ENCODE measurements at places on chromosomes 1 and 21.

DNA sequence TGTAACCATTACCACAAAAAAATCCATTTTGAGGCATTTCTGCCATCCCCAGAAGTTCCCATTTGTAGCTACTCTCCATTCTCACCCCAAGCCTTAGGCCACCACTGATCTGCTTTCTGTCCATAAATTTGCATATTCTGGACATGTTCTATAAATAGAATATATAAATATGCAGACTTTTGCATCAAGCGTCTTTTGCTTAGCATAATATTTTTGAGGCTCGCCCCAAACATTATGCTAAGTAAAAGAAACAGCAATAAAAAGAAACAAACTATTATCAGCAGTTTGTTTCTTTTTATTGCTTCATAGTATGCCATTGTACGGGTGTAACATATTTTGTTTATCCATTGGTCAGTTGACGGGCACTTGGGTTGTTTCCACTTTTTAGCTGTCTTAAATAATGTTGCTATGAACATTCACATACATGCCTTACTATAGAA lies 7.9 kb downstream of the TFAP2E start:
- DNase-seq, result no peak

DNA sequence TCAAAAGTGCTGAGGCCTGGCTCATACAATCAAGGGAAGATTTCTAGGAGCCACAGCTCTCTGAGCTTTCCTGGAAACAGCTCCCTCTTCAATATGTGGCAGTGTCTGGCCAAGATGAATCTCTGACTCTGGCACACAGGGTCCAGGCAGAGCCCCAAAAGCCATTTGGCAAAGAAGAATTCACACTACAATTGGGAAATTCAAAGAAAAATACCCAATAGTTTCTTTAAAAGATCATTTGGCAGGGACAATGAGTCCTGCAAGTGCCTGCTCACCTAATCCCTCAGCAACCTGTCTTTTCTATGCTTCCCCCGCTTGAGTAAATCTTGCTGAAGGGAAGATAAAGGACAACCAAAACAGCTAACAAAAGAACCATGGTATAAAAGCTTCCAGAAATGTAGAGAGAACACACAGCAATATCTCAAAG lies 124.6 kb downstream of the TGFBR3 start:
- DNase-seq, result no peak

GRCh38 chr21:34215911-34216717 lies 142.7 kb downstream of the MRPS6 start:
- DNase-seq, result no peak

DNA sequence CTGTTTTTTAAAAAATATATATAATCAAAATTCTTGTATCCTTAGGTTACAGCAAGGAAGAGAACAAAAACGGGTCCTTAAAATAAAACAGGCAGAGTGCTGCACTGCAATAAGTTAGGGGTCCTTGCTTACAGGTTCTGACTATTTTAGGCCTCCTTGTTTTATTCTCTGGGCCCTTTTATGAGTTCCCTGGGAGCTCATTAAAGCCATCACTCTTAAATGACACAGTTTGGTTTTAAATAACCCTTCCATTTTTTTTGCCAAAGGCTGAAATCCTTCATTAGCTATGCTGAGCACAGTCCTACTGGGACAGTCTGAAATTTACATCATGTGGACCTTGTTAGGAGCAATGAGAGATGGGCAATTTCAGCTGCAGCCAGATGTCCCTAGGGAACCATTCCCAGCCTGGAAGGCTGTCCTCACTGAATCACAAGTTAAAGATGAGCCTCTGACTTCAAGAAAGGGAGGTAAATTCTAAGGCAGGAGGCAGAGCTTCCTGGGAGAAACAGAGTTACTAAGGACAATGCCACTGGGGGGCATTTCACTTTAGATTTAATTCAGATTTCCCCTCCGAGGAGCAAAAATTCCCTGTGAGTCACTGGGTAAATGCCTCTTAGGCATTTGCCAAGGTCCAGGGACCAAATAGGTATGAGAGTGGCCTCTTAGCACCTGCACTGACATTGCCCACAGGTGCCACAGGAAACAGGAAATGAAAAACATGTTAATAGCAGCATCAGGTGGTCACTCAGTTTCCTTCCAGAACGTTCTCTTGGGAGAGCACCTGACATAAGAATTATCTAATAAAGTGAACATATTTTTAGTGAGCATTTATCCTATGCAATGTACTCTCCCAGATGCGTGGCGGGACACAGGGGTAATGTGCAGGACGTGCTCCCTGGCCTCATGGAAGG lies 3.8 kb upstream of the MUL1 start:
- no peak for DNase-seq

DNA sequence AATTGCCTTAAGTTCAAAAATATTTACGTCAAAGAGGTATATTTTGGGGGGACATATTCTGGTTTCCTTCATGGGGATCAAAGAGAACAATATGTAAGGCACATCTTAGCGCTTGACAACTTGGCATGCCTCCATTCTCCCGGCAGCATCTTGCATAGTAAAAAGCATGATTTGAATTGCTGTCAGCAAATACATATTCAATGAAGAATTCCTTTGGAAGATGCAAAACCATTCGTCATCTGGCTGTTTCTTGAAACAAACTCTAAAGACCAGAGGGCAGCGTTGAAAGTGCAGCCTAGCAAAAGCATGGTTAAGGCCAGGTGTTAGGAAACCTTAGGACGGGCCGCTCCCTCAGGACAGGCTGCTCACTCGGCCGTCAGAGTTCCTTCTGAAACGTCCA lies 3.4 kb upstream of the PIK3CD start:
- DNase-seq, result no peak

DNA sequence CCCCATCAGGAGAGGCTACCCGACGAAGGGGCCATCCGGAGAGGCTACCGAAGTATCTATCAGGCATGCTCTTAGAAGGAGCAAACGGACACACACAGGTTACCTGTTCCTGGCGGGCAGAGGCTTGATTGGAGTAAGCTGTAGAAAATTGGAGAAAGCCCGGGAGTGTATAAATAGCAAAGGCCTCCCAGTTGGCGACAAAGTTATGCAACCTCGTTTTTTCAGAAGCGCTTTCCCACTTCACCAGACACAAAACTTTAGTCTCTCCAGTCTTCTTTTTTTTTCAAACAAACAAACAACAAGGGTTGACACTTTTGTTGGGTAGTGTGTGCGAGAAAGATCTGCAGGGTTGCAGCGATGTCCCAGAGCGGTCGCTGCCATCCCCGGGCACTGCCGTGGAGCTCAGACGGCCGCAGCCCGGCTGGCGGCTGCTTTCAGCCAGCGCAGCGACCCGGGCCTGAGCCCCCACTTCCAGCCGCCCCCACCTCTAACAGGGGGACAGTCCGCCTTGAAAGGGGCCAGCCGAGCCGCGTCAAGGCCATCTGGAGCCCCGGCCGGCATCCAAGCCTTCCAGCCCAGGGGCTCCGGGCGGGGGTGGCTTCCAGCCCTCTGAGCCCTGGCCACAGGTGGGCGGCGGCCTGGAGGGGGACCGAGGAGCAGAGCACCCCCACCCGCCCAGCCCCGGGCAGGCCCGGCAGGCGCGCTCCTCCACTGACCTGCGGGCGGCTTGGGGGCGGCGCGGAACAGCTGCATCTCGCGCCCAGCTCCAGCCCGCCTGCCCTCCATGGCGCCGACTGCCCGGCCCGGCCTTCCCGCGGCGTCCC lies 616 bp downstream of the MCOLN3 start:
- no peak for DNase-seq

All from cerebellar nuclear complex (tissue), 1 donor.